CD4-positive, alpha-beta T cell treated with Interleukin-1 beta for 1 hour (primary cell): ENCODE measurements at places on chromosomes 12 and 14.

DNA sequence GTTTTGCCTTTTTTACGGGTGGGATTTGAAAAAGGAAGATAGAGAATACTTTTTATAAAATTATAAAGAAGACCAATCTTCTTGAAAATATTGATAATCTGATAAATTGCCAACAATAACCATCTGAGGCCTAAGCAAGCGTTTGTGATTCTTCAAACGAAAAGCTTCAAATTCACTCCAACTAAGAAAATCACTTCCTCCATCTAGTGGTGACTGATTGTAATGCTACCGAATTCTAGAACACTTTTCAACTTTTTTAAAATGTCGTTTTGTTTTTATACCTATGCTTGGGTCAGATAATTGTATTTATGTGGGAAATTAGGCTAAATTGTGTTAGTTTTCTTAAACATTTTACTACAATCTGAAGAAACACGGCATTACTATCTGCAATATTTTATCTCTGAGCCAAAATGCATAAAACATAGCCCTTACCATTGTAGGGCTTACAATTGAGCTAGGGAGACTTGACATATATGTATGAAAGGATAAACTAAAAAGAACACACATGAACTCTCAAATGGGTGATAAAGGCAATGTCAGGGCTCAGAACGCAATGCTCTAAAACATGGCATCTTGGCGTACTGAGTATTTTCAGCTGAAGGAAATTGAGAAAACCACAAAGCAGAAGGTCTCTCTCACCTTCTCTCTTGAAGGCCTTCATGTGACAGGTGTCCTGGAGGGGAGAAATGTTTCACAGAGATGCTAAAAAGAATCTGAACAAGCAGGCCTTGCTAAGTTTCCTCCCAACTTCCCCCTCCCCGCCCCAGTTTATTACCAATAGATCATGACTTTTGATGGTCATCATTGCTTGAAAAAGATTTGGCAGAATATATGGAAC lies 36.8 kb upstream of the G2E3 start:
- DNase-seq, result no peak

- no peak for DNase-seq
Measured at GRCh38 chr12:9081667-9082427, 33.9 kb downstream of the A2M start.

DNA sequence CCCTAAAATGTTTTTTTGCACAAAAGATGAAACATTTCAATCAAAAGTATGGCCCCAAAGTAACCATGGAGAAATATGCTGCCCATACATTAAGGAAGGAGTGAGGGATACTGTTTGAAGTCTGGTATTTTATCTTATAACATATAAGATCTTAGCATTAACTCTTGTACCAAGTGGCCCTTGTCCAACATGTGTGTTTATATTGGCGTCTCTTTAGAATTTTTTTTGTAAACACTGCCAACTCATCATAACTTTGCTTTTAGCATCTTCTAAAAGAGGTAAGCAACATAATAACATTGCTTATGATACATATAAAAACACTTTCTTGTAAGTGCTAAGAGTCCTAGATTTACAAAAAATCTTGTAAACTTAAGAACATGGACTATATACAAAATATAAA lies 419.7 kb downstream of the ADAMTS20 start:
- DNase-seq, result no peak

DNA sequence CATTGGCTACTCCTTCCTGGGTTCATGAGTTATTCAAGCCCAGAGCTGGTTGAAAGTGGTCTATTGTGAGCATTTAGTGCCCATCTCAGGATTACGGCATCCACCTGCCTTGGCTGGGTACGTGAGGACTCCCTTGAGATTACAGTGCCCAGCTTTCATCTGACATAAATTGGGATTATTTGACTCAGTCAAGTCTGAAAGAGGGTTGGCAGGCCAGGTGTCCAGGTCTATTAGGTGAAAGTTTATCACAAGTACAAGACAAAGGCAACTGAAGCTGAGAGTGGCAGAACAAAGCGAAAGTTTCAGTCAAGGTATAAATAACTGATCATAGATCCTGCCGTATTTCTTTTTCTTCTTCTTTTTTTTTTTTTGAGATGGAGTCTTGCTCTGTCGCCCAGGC lies 84.6 kb upstream of the ATF7IP start:
- DNase-seq, result no peak

- DNase-seq, result no peak
Measured at GRCh38 chr12:53999559-54000115, 324 bp upstream of the HOXC9 start.

DNA sequence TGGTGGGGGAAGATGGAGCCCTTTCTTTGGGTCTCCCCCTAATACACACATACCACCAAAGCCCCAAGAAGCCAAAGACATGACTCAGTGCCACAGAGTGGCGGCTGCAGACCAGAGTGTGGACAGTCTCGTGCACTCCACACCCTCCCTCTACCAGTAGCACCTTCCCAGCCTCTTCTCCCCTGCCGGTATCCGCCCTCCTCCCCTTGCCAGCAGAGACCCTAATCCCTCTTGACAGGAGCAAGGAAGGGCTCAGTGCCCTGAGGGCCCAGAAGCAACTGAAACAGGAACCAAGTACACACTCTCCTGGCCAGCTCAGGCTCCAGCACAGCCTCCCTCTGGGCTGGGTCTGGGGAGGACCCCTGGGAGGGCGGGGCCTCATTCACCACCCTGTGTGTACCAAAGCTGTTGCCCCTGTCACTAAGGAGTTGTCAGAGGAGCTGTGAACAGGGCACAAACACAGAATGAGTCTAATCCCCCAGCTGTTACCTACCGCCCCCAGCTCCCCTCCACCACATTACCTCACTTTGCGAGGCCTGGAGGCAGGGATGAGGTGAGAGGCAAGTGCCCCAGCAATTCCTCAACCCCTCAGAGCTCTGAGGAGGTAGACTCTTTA lies 8.2 kb downstream of the SPRYD3 start:
- no peak for DNase-seq

DNA sequence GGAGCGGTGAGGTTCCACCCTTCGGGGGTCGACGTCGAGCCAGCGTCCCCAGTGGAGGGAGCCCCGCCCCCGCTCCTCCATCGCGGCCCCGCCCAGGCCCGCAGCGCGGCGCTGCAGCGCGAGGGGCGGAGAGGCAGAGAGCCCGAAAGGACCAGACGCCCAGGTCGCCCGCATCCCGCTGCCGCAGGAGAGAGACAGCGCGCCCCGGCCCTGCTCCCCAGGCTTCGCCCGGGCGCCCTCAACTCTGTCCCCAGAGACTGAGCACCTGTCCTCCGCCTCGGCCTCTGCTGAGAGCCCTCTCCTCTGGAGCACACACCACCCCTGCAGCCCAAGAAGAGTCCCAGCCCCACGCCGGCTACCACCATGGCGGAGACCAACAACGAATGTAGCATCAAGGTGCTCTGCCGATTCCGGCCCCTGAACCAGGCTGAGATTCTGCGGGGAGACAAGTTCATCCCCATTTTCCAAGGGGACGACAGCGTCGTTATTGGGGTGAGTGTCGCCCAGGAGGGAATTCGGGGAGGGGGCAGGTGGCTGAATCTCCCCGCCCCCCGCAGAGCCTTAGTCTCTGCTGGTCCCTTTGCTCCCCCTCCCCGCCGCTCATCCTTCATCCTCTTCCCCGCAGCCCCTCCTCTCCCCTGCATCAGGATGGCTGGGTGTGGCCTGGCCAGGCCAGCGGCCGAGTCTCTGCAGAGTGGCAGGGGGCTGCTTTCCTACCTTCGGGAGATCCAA lies at the start of gene KIF5A:
Gene KIF5A, plus strand, starts transcription at position 136 of the 732 bp plus-strand sequence. Its CDS starts 228 bp downstream, at position 364.
- peak; percentile 36 for DNase-seq

GRCh38 chr12:85322715-85323114 lies 42.7 kb downstream of the ALX1 start:
- no peak for DNase-seq

GRCh38 chr14:39279515-39279914 lies 45.8 kb downstream of the MIA2 start:
- DNase-seq, result no peak

GRCh38 chr14:90777830-90778485 lies 38.3 kb downstream of the TTC7B start:
- no peak for DNase-seq

GRCh38 chr14:75204116-75204515 lies 27.7 kb upstream of the TMED10 start:
- no peak for DNase-seq

DNA sequence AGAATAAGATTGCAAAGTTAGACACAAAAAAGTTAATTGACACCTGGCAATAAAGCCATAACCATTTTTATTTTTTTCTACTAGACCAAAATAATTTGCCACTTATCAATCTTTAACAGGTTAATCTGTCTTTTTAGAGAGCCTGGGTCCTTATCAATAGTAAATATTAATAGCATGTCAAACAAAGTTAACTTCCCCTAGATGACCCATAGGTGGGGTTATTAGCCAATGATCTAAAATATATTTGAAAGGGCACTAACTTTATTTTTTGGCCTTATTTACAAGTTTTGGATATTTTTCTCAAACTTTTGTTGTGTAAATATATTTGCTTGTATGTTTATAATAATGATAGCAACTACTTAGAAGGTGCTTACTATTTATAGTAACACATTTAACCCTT lies 3.9 kb downstream of the ANKRD33 start:
- DNase-seq, result no peak

DNA sequence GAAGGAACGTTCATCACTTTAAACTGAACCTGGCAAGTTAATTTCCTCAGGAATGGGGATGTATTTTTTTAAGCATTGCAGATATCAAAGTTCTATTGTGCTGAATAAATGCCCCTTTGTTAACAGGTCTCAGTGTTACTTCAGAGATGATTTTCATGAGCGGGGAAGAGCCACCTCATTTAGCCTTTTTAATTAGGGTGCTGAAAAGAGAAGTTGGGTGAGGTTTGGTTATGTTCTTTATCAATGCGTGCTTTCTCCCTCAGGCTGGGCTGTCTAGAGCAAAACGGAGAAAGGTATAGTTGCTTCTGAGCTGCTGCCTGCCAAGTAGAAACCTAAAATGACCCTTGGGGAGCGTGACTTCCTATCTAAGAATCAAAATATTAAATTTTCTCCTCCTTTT lies 8.0 kb upstream of the HIP1R start:
- DNase-seq, result no peak

DNA sequence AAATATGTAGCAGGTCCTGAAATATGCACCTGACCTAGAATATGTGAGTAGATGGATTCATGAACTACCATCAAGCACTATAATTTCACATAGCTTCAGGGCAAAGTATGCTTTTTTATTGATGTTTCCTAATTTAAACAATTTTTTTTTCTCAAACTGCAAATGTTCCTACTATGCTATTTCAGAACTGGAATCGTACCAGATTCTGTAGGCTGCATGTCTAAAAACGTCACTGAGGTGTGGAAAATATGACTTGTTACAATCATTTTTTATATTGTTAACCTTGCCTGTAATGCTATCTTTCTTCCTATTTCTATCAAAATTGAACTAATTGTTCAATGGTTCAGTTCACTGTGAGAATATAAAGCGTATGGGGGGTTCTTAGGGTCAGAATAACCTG lies 78.0 kb upstream of the RERGL start:
- no peak for DNase-seq

- DNase-seq, result no peak
Measured at GRCh38 chr12:18753481-18754123, 15.7 kb downstream of the CAPZA3 start.

- DNase-seq, result no peak
Measured at GRCh38 chr12:115785548-115785947, 491.9 kb downstream of the MED13L start.
